ENCODE measurements at places on chromosomes 5 and 9.

DNA sequence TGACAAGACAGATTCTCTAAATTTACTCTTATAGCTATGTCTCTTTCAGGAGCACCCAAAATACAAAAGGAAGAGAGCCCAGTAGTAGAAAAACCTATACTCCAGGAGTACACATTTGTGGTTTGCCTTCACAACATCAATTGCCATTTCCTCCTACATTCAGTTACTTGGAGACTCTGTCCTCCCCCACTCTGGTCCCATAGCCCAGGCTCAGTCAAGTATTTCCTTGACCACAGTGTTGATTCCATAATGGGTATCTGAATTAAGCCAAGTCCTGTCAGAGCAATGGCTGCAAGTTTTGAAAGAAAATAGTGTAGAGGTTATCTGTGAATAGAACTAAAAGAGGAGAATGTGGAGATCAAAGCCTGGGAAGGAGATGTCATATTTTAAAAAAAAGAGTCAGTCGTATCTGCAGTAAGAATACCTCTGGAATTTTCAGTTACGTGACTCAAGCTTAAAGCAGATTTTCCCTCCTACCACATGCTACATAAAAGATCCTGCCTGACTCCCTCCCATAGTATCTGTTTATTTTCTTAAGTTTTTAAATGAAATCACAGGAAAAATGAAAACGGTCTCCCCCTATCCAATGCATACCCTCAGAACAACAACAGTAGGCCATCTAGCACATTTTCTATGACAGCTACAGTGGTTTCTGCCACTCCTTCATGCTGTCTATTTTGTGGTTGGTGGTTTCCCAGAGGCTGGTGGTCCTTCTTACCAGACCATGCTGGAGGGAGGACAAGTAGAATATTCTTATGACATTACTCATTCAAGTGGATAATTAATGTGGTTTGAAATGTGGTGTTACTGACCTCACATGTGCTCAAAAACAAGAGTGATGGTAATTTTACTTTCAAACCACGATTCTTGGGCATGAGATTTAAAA lies 249.7 kb upstream of the TMEM161B start:
- no peak for DNase-seq

DNA sequence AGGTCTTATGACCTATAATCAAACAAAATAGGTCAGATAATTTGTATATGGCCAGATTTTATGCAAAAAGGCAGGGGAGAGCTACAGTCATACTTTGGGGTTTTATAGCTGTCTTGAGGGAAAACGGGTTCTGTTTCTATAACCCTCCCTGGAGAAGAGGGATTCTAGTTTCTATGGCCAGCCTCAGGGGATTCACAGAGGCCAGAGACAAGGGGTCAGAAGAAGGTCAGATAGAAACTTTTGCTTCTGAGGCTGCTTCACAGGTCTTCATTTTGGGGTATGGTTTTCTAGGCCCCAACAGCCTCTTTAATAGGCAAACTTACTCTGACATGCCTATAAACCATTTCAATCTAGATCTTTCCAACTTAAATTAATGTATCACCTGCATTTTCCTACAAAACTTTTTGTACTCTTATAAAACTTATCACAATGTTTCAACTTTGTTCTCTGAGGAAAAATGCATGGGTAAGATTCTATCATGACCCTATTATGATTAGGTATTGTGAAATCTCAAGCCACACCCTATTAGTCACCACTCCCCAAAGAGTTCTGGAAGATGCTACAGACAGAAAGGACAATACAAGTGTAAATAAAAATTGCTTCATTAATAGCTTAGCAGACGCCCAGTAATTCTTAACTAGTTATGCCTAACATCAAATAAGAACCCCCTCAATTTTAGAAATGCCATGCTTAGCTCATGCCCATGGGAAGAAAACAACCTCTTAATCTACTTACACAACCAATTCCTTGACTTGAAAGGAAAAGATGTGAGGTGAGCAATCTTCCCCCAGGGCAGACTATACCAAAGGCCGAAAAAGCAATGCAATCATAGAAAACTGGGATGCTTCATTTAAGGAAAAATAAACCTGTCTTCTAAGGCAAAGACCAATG lies 396.6 kb downstream of the TLR4 start:
- DNase-seq: no peak

DNA sequence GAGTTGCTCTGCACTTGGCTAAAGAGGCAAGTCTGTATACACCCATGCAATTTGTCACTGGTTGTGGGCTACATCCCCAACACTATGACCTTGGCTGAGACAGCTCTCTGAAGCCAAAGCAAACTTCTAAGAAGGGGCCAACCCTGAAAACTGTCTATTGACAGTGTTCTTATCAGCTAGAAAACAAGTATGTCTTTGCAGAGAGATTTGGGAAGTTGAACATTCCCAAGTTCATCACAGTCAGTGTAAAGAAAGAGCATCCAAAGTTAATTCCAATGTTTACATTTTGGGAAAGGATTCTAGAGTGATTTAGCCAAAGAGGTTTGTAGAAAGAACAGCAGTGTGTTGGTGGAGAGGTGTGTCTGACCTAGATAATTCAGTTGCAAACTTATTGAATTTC lies 711.1 kb upstream of the CHD1 start:
- no peak for DNase-seq

- no peak for DNase-seq
Observed at GRCh38 chr5:116883875-116884274, 309.3 kb upstream of the SEMA6A start.

GRCh38 chr5:42641336-42642005 lies 115.1 kb upstream of the CCDC152 start:
- DNase-seq: no peak

- no peak for DNase-seq
Observed at GRCh38 chr5:146078566-146078965, 26.8 kb downstream of the PLAC8L1 start.

DNA sequence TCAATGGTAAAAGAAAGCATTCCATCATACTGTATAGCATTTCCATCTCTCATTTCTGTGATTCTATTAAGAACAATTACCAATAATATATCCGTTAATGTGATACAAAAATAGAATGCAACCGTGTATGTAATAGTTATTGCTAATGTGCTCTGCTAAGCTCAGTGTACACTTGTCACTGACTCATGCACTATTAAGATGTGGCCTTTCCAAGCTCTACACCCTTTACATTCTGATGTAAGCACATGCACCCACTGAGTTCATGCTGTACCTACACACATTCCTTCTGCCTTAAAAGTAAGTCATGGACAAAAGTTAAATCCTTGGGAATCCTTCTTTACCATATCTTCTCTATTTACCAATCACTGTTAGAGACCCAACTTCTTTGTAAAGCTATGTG lies 319.1 kb downstream of the ZSWIM6 start:
- no peak for DNase-seq

DNA sequence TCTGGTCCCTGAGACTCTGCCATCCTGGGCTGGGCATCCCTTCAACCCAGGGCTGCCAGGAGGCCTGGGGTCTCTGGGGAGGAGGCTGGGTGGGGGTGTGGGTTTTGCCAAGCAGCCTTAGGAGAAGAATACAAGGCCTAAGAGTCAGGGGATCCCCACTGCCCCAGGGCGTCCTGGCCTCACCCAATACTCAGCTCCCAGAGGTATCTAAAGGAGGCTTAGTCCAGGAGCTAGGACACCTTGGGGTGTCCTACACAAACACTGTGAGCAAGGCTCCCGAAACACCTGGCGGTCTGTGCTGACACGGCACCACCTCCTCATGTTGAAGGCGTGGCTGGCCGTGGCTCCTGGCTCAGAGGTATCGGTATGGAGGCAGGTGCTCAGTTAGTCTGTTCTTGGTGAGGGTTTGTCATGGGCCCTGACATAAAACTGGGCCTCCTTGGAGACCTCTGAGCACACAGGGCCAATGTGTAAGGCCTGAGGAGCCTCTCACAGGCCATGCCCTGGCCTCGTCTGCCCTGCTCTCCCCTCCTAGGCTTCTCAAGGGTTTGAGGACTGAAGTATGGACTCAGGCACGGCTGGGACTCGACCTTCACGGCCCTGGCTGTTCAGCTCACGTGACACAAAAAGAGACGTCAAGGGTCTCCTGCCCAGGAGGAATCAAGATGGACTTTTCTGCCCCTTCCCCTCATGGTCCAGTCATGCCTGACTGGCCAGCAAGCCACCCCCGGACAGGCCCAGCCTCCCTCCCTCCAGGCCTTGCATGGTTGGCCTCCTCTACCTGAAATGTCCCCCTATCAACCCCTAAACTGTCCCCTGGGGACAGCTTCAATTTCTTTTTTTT lies 277.3 kb downstream of the FSTL4 start:
- no peak for DNase-seq

- peak; percentile 96 for DNase-seq
Observed at GRCh38 chr5:181187500-181188213, 17.3 kb downstream of the TRIM7 start.

- DNase-seq: no peak
Observed at GRCh38 chr5:175472378-175472777, 6.0 kb upstream of the SFXN1 start.
